ENCODE measurements at places on chromosomes 3 and 15.

- no peak for DNase-seq
These were observed 50.0 kb upstream of the ZNF280D start for GRCh38 chr15:56783156-56783856.

DNA sequence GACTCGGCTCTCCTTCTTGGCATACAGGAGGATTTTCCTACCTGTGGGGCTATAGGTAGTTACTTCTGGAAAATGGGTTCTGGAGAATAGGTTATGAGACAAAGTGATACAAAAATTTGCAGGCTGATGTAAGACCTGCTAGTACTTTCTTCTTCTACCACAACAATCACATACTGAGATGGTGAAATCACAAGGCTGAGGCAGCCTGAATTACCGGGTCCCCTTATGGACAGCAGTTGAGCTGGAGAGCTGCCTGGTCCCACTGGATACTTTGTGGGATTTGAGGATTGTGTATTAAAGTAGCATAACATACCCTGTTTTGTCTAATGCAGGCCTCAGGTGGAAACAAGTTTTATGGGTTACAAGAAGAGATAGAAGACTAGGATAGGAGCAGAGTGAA lies 86.5 kb upstream of the FAM98B start:
- DNase-seq = no peak

DNA sequence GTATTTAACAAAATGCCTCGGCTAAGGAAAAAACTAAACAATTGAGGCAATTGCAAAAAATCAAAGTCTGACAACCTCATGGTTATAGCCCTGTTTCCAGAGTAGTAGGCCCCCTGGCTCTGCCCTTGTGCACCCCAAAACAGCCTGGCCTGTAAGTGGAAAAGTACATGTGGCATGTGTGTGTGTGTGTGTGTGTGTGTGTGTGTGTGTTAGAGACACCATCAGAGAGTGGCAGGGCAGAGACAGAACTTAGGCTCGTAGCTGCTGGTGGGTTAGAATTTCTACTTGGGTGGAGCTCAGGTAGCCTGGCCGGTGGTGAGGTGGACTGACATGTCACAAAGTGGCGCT lies 14.1 kb upstream of the AHSG start:
- DNase-seq = no peak

DNA sequence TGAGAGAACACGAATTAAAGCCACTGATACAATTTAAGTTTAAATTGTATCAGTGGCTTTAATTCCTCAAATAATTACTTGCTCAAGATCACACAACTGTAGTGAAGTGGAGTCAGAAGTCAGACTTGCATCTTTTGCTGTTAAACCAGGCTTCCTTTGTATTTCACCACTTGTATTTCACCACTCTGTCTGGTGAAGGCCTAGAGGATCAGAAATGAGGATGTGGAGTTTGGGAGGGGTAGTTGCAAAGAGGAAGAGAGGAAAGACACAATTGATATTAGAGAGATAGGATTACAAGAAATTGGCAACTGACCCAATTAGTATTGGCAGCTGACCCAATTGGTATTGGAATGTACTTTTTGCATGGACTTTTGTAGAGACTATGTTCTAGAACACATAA lies 288.1 kb upstream of the GPR149 start:
- no peak for DNase-seq

DNA sequence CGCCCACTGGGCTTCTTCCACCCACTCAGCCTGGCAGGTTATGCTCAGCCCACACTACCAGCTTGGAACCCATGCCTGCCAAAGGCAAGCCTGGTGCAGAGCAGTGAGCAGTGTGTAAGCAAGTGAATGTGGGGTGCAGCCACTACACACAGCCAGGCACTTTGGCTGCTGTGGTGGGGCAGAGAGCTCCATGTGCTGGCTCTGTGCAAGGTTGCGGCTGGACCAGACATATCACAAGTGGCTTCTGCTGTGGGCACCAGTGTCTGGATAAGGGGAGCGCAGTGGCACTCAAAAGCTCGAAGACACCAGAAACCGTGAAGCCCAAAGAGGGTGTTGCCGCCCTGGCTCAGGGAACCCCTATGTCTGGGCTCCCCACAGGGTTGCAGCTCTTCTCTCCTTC lies 563.7 kb downstream of the SI start:
- no peak for DNase-seq

DNA sequence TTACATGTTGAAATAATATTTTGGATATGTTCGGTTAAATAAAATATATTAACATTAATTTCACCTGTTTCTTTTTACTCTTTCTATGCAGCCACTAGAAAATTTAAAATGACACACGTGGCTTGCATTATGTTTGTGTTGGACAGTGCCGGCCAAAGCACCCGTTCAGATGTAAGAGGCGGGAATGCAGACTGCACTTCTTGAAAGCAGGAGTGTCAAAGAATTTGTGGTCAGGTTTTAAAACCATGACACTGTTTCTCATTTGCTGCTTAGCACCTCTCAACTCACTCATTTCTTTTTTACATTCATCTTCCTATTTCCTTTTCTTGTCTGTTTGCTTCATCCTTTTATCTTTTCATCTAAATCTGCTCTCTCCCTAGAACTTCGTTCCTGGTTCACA lies 35.3 kb upstream of the MINAR1 start:
- DNase-seq = no peak

DNA sequence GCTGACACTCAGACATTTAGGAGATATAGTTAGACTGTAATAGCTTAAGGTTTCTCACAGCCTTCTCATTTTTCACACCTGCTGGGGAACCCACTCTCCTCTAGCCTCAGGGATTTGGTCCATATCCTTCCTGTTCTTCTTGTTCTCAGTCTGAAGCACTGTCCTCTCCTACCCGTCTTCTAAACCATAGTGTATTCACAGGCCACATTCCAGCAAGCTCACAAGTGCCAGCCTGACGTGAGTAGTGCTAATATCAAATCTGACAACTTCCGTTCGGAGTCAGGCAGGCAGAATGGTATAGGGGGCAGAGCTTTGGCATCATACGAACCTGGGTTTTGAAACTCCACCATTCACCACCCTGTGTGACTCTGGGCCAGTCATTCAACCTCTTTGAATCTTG lies 6.9 kb upstream of the CA12 start:
- DNase-seq = no peak

GRCh38 chr3:62818347-62818746 lies 56.9 kb downstream of the CADPS start:
- DNase-seq = no peak

DNA sequence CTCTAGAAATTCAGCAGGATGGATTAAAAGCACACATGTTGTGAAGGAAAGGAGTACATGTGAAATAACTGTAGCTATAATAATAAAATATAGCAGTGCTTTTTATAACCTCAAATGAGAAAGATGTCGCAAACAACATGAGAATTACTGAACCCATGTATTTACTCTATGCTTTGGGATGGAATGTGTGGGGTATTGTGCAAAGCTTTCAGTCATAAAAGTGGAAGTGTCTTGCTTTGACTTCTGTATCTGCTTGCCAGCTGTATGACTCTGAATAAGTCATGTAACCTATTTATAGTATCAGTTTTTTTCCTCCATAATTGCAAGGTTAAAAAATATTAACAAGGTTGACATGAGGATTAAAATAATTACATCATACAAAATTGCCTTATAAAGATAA lies 519.3 kb upstream of the CADM2 start:
- no peak for DNase-seq

- DNase-seq = no peak
These were observed 55.2 kb upstream of the GCNT3 start for GRCh38 chr15:59556380-59556779.

DNA sequence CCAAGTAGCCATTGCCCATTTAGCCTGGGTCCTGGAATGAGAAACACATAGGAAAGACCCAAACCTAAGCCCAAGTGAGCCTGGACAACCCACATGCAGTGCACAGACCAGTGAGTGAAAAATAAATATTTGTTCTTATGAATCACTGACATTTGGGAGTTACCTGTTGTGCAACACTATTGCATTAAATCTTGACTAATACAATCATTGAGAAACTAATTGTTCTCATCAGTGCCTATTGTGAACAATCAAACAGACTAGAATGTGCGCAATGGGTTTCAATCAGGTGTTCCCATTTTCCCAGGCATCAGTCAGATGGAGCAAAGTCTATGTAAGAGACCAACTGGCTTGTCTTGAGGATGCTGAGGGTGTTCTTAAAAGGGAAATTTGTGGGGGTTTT lies 54.7 kb upstream of the CNOT10 start:
- DNase-seq = no peak

- DNase-seq = no peak
These were observed 145.8 kb downstream of the TPRA1 start for GRCh38 chr3:127444761-127445160.

All from right atrium auricular region (tissue), 2 donors.